NCI-H187 (cell line): ENCODE measurements at places on chromosomes 2 and 18.

- DNase-seq = no peak
These were observed 231.6 kb upstream of the ERBB4 start for GRCh38 chr2:212770240-212770639.

GRCh38 chr2:225649274-225649673, 249.8 kb downstream of the NYAP2 start:
- no peak for DNase-seq

- no peak for DNase-seq
These were observed 232.9 kb upstream of the STK17B start for GRCh38 chr2:196404276-196404675.

- DNase-seq = peak; percentile 24
These were observed 52.1 kb downstream of the CYRIA start for GRCh38 chr2:16613539-16614011.

DNA sequence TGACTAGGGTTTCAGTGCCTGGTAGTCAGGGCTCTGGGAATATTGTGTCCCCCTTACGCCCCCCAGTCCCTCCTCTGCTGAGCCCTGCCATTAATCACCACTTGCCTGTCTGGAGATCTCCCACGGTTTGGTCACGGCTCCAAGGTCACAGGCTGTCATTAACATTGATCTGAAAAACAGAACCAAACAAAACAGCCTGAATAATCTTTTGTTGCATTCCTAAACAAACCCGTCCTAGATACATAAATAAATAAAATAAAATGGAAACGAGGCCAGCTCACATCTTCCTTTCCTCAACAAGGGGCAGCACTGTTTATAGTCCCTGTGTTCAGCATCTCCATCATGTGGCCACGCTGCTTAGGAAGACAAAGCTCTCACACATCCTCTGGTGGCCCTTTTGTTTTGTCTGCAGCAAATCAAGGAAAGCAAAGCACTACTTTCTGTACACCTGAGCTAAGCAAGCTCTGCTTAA, 282.8 kb downstream of the AGPS start:
- DNase-seq = no peak

GRCh38 chr2:227079726-227080125, 84.3 kb downstream of the COL4A4 start:
- DNase-seq = no peak

GRCh38 chr2:197600306-197600705, 75.1 kb downstream of the RFTN2 start:
- DNase-seq = no peak

DNA sequence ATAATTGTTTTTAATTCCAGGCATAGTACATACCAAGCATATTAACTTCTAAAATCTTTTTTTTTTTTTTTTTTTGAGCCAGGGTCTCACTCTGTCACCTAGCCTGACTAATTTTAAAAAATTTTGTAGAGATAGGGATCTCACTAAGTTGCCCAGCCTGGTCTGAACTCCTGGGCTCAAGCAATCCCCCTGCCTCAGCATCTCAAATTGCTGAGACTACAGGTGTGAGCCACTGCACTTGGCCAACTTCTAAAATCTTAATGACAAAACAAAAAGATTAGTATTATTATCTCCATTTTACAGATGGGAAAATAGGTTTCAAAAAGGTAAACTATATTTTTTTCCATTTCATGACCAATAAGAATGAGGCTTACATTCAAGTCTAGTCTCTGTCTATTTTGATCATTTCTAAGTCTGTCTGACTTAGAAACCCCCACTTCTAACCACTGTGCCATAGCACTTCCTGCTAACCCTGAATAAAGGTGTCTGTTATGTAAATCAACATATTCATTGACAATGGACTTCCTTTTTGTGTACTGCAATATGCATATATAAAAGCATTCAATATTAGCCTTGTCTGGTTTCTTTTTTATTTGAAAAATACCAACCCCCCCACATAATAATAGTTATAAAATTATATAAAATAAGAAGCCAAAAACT, 28.7 kb upstream of the ZEB2 start:
- DNase-seq = no peak

DNA sequence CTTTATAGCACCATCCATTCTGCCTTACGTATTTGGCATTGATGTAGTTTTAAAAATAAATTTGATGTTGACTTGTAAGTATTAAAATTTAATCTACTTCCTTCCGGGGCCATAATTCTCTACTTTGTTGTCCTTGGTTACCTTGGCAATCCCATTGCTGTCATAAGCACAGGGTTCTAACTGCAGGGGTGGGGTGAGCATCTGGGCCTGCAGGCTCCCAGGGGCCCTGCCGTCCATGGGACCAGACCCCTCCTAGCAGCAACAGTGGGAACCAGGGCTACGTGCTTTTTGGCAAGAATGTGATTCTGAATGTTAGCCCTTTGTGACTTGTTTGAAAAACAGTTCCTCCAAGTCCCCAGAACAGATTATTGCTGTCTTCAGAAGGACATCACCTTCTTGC, 4.9 kb downstream of the ASAP2 start:
- DNase-seq = no peak

- no peak for DNase-seq
These were observed 33.2 kb downstream of the SLC38A11 start for GRCh38 chr2:164922134-164922533.

DNA sequence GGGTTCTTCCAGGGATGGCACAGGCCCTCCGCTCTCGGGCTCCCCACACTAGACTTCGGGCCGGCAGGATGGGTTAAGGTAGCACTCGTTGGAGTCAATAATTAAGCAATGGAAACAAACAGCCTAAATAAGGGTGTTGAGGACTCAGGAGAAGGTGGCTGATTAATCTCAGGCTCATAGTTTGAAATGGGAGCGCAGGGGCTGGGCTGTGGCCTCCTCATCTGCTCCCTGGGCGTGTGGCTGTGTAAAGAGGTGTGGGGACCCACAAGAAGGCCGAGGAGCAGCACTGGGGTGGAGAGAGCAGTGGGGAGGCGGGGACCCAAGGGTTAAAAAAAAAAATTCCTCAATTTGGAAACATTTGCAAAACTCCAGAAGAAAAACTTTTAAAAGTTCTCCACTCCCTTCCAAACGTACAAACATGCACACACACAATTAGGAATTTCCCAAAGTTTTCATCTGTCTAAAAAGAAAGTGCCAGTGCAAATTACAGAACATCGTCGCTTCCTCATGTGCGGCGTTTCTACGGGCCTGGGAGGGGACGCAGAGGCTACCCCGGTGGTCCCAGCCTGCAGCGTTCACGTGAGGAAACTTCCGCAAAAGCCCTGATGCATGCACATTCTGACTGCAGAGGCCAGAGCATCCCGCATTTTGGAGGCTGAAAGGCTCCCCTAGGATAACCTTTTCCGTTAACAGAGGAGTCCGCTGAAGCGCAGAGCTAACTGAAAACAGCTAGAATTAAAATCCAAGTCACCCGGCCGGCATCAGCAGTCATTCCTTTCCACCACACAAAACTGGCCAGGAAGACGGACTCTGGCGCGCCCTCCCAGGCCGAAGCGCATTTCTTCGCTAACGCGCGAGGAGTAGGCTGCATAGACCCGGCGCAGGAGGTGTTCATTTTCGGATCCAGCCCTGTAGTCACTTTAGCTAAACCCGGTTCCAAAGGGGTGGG, 1.0 kb upstream of the TUBB6 start:
- DNase-seq = no peak

DNA sequence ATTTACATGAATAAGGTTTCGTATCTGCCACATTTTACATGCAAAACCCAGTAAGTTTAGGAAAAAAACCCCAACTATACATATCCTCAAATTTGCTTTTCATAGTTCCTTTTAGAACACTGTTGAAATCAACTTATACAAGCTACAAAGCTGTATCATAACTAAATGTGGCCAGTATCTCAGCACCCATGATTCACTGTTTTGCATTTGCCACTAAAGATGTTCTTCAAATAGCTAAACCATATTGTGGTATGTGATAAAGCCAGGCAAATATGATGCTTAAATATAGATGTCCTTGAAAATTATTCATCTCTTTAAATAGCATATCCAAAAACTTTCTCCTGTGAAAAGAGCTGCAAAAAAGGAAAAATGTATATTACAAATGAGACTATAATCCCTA, 29.9 kb downstream of the ROCK2 start:
- DNase-seq = no peak

GRCh38 chr18:2535419-2535910, 35.8 kb downstream of the METTL4 start:
- DNase-seq = no peak

DNA sequence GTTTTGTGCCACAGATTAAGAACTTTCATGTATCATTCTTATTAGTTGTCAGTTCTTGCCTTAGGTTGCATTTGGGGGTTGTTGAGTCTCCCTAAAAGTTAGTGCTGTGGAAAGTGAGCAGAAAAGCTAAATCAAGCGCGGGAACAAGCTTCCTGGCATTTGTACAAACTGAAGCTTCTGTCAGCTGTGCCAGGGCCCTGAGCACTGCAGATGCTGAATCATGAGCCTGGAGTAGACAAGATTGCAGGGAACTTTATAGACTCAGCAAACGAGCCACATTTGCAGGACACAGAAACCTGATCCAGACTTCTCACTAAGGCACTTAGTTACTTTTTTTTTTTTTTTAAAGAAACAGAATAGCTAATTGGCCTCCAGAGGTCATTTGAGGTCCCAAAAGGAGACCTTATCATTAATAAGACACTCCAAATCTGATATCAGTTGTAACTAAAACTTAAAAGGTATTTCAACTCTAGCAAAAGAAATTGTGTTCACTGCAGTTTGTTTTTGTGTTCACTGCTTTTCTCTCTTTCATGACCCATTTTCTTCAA, 88.7 kb downstream of the ADAM23 start:
- no peak for DNase-seq

GRCh38 chr18:24964216-24964615, 387.8 kb downstream of the ZNF521 start:
- DNase-seq = no peak

GRCh38 chr2:74384051-74384450, 3.9 kb upstream of the DCTN1 start:
- no peak for DNase-seq

DNA sequence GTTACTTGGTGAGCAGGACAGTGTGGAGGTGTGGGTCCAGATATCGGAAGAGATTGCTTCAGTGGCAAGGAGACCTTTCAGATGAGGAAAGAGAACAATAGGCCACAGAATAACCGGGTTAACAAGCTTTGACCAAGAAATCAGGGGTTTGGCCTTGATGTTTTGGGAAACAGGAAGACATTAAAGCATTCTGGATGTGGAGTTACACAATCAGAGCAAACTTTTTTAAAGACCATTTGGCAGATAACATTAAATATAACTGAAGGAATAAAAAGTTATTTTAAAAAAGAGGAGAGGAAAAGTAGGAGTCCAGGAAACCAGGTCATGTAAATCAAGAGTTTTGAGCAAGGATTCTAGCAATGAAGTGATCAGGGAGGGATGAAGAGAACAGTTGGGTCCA, 35.7 kb downstream of the TNFRSF11A start:
- no peak for DNase-seq

GRCh38 chr2:239239607-239240413, 161.0 kb downstream of the HDAC4 start:
- DNase-seq = no peak

- DNase-seq = no peak
These were observed 14.9 kb upstream of the KCNS3 start for GRCh38 chr2:17863539-17863938.

GRCh38 chr2:14752295-14752694, 119.8 kb downstream of the LRATD1 start:
- no peak for DNase-seq

- no peak for DNase-seq
These were observed 503 bp downstream of the ZNF513 start for GRCh38 chr2:27379836-27380625.

GRCh38 chr2:237435844-237436587, 22.1 kb upstream of the COL6A3 start:
- DNase-seq = no peak

DNA sequence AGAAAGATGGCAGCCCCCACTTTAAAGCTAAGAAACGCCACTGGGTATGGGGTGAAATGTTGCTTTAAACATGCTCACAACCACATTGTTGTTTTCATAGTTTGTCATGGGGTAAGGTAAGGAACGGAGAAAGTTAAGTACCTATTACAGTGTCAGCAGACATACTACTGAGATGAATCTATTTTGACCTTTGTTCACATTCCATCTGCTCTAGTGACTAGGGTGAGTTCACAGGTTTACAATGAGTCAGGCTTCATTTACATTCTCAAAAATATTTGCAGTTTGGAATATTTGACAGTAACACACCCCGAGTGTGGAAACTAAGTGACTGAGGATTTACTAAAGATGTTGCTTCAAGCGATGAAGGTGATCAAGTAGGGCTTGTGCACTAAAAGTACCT, 428.7 kb upstream of the ACVR2A start:
- no peak for DNase-seq

DNA sequence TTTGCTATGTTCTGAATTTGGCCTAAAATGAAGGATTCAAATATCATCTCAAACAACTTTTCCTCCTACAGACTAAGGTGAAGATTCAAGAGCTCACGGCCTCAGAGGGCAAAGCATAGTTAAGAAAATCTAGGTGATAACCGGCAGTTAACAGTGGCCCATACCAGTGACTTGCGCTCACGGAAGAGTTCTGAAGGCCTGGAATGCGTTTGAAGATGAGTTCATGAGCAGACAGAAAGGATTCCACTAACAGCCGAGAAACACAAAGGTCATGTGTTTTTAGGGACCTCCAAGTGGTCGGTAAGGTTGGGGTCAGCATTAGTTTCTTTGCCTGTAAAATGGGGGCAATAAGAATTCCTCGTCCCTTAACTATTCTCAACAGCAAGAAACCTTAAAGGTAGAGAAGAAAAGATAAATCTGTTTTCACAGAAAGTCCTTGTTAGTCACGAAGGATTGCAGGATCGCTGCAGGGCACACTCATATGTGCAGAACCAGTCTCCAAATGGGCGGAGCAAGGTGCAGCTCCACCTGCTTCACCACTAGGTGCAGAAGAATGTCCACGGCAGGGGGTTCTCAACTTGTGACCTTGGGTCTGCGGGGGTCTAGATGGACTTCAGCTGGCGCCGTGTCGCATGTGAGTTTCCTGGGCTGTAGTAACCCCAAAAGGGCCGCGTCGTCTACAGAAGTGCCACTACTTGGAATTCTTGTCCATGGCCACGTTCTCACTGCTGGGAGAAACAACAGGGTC, 708 bp upstream of the RPIA start:
- no peak for DNase-seq

DNA sequence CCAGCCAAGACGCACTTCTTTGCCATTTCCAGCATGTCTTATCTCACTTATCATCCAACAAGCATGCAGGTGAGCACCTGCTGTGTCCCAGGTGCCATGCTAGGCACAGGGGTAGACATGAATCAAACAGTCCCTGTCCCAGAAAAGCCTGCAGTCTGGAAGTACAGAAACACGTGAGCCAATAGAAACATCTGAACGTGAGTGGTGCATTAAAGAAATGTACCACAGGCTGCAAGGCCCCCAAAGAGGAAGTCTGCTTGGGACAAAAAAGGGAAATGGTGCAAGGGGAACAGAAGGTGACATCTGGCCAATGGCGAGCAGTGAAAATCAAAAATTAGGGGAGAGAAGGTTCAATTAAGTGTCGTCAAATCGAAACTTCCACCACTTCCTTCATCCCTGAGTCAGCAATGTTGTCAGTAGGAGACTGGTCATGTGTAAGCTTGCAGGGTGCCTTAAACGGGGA, 17.6 kb upstream of the TMEM247 start:
- no peak for DNase-seq

- DNase-seq = no peak
These were observed 3.2 kb downstream of the MPHOSPH10 start for GRCh38 chr2:71133603-71134002.
